ENCODE measurements at places on chromosomes 5 and 9.

GRCh38 chr9:10773136-10773535, 160.3 kb upstream of the PTPRD start:
- DNase-seq: no peak

DNA sequence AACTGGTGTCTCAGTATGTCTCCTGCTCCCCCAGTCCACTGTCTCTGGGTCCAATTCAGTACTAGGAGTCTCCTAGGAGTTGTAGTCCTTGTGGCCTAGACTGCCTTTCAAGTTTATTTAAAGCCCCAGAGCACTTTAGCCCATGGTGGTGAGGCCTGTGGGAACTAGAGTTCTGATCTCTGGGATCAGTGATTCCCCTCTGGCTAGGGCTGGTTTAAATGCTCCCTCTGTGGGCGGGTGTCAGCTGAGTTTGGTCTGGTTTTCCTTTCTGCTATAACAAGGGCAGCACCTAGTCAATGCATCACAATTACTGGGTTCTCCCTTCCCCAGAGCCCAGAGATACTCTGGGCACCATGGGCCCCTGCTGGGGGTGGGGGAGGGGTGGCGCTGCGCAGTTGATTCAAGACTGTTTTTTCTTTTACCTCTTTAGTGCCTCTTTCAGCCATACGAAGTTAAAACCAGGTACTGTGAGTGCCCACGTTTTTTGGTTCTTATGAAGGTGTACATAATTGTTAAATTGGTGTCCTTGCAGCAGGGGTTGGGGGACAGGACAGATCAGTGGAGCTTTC, 9.3 kb upstream of the SLC36A3 start:
- DNase-seq: peak; percentile 35

- no peak for DNase-seq
Measured at GRCh38 chr9:4207881-4208615, 91.8 kb downstream of the GLIS3 start.

DNA sequence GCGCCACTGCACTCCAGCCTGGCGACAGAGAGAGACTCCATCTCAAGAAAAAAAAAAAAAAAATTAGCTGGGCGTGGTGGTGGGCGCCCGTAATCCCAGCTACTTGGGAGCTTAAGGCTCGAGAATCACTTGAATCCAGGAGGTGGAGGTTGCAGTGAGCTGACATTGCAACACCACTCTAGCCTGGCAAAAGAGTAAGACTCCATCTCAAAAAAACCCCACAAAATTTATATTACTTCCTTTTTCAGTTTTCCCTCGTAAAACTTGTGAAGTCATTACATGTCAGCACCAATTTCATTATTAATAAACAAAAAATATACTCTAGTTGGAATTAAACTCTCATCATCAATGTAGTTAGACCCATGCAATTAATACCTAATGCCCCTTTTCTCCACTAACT, 43.9 kb downstream of the SHLD3 start:
- DNase-seq: peak; percentile 56

GRCh38 chr5:172183881-172184280, 4.1 kb downstream of the STK10 start:
- DNase-seq: no peak

GRCh38 chr9:86354818-86355309, 654 bp upstream of the TUT7 start:
- DNase-seq: peak; percentile 37

DNA sequence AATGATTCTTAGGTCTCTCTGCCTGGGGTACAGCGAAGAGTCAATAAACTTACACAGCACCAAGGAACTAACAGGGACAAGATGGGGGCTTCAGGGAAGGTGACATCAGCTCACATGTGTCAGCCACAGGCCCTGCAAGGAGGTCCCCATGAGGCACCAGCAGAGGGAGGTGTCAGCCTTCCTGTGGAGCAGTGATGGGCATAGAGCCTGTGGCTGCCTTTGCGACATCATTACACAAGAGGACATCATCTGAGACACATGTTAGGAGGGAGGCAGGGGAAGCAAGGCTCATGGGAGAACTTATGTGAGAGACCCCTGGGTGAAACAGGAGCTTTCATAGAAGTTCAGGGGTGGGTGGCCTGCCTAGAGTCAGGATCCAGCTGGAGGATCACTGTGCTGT, 389.6 kb downstream of the SEMA5A start:
- no peak for DNase-seq

DNA sequence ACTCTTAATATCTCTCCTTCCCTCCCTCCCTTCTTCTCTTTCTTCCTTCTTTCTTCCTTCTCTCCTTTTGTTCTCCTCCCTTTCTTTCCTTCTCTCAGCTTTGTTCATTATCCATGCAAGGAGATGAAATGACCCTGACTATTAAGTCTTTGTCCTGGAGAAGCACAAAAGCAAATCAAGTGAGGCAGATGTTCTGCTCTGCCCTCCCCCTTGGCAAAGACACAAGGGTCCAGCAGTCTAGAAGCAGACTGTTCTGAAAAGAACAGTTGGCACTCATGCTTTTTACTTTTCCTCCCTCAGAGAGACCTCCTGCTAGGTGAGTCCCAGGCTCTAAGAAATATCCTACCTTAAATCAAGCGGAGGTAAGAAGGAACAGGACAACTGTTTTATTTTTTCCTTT, 1067.6 kb upstream of the DMAC1 start:
- DNase-seq: no peak

DNA sequence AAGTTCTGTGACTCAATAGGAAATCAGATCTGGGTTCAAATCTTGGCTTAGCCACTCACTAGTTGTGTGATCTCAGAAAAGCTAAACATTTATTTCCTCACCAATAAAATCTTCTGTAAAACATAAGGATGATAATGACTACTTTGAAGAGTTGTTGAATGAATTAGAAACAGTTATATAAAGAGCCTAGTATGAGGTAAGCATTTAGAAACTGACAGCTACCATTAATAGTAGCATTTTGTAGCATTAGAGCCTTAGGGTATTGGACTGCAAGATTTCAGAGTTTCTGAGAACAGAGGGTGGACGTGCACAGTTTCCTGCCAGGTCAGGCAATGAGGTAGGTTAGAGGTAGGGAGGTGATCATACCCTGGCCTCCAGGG, 293.2 kb downstream of the CWC27 start:
- no peak for DNase-seq

- no peak for DNase-seq
Measured at GRCh38 chr9:98021306-98022040, 35.1 kb upstream of the NANS start.

DNA sequence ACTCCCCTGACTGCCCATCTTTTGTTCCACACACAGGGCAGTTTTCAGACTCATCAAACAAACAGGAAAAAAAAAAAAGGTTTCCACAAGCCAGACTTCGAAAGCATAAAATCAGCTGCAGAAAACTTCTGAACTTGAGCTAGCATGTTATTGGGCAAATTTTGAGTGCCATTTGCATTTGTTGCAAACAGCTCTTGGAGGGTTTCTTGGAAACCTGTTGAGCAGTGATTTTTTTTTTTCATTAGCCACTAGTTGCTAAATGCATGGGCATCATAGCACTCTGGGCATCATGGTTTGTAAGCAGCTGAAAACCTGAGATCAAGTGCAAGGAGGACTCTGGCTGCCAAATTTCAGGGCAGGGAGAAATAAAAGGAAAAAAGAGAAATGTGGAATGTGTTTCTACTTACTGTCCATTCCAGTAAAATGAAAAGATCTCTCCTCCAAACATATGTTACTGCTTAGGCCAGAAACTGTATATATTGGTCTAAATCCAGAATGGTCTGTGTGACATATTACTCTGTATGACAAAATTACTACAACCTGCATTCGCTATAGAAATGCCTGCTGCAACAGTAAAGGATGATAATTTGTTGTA, 85.2 kb upstream of the SMIM23 start:
- DNase-seq: no peak

- DNase-seq: no peak
Measured at GRCh38 chr9:97802276-97802675, 50.8 kb upstream of the FOXE1 start.

- no peak for DNase-seq
Measured at GRCh38 chr5:138539791-138540190, 3.2 kb downstream of the ETF1 start.

GRCh38 chr5:95035891-95036685, 248.8 kb downstream of the MCTP1 start:
- DNase-seq: peak; percentile 59

DNA sequence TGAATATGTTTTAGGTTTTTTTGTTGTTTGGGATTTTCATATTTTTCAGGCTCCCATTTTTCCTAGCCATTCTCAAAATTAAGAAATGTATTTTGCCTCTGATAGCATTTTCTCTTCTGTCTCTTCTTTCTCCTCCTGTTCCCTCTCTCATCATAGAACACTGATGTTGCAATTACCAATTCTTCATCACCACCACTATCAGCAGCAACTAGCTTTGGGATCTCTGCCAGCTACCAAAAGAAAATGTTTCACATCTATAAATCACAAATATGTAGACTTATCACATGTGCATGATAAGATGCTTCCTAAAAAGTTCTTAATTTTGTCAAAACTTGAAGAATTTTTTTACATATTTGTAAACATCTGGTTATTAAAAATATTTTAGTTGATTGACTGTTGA, 887.1 kb downstream of the MAT2B start:
- DNase-seq: no peak

GRCh38 chr5:1405121-1405520, 40.1 kb downstream of the SLC6A3 start:
- no peak for DNase-seq

GRCh38 chr9:88363661-88364060, 24.6 kb upstream of the SPIN1 start:
- DNase-seq: no peak

- no peak for DNase-seq
Measured at GRCh38 chr9:95171001-95171400, 146.5 kb downstream of the FANCC start.

GRCh38 chr5:135054546-135054945, 20.5 kb upstream of the PITX1 start:
- DNase-seq: no peak

DNA sequence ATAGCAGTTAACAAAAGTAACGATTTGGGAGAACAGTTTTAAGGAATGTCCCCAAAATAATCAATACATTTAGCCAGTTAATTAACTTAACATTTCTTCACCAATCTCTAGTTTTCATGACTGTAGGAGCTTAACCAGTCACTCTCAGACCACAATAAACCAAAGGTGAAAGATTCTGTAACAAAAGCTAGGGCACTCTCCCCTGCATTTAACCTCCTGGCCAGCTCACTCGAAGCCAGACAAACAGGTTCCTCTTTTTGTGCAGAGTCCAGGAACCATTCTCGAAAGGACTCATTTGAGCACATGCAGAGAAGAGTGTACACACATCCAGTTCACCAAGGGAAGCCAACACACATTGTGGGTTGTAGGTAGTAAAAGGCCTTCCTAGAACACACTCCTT, 6.5 kb downstream of the IL7R start:
- DNase-seq: peak; percentile 61

DNA sequence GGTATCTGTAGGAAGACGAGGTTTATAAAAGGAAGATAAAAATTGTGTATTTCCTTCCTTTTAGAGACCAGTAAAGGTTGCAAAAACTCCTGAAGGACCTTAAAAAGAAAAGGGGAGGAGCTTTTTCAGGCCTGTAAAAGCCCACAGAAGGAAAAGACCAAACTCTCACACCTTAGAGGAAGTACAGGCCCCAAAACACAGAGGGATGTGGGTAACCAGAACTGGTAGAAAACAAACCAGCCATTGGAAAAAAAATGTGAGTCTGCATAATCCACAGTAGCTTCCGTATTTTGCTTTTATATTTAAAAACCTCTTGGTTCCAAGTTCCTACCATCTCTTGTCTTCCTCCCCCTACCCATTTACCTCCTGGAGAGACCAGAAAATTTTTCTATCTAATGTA, 8.5 kb downstream of the GIN1 start:
- DNase-seq: peak; percentile 9

DNA sequence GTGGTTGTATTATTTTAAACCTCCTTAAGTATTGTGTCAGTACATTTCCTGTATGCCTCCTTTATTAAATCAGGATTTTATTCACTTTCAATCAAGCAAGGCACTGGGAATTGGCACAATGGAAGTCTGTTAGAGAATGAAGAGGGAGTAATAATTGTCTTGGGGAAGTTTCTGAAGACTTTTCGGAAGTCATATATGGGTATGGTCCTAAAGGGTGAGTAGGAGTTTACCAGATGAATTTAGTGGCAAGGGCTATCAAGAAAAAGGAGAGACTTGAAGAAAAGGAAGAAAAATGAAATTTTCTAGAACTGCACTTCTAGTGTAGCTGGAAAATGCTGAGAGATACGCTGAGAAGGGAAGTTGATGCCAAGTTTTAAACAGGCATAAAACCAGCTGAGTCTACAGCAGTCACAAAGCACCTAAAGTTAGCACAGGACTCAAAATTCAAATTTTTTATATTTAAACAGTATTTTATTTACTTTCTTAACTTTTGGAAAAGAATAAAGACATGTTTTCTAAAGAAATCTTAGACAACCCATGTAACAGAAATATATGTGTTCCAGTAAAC, 184.9 kb downstream of the SMC2 start:
- DNase-seq: no peak

- DNase-seq: no peak
Measured at GRCh38 chr5:1113805-1114586, 2.1 kb upstream of the SLC12A7 start.

DNA sequence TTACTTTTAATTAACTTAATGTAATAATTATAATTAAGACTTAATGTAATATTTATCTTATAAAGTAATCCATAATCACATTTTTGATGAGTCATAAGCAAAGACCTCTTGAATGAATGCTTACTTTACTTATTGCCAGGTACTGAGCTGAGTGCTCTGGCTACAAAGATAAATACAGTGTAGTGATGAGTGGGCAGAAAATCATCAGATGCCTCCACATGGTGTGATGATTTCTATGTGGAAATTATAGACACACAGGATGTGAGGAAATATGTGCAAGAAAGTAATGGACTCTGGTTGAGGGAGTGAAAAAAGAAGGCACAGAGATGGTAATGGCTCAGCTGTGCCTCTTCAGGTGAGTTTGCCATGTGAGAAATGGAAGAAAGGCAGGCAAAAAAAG, 422.6 kb upstream of the CD180 start:
- DNase-seq: no peak

DNA sequence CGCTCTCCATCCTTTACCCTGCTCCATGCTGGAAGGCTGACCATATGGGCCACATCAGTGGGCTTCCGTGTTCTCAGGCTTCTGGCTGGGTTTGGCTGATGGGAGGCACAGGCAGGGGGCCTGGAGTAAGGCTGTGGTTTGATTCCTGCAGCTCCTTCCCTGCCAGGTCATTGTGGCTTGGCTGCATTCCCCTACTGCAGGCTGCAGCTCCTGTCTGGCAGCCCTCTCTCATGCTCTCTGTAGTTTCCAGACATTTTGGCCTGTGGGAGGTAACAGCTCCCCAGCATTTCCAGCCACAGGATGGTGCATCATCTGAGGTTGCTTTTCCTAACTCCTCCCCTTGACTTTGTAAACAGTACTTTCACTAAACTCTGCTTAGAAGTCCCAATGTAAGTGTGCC, 102.0 kb upstream of the PTPN3 start:
- DNase-seq: no peak

GRCh38 chr5:142821733-142822487, 51.7 kb downstream of the ARHGAP26 start:
- DNase-seq: peak; percentile 76

Data from suppressor macrophage treated with lipopolysaccharide for 1 hour (primary cell).